Endothelial cell (in vitro differentiated cells): ENCODE measurements at places on chromosomes 7 and 10.
A peak's percentile ranks its signal among the peaks of the same experiment; 100 is the strongest.

DNA sequence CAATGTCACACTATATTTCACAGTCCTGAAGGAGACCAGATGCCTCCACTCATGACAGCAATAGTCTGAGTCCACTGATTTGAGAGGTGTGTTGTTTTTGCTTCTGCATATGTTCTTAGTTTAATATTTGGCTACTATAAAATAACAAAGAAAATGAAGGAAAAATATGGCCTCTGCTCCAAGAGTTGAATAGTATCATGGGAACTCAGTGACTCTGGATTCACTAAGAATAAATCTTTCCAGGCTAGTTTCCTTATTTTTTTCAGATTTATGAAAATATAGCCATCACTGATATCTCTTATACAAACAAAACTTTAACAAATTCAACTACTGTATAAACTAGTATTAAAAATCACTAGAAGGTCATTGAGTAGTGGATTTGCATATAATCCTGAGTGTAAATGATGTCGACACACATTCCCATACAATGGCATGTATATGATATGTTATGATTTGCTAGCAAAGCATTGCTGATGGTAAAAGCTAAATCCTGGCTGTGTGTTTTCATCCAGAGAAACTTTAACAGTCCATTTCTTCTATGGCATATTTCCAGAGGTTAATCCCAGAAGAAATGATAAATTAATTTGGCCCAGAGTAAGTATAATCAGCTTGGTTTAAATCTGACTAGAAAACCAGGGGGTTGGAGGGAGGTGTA lies 66.0 kb upstream of the VIPR2 start:
- no peak for DNase-seq

DNA sequence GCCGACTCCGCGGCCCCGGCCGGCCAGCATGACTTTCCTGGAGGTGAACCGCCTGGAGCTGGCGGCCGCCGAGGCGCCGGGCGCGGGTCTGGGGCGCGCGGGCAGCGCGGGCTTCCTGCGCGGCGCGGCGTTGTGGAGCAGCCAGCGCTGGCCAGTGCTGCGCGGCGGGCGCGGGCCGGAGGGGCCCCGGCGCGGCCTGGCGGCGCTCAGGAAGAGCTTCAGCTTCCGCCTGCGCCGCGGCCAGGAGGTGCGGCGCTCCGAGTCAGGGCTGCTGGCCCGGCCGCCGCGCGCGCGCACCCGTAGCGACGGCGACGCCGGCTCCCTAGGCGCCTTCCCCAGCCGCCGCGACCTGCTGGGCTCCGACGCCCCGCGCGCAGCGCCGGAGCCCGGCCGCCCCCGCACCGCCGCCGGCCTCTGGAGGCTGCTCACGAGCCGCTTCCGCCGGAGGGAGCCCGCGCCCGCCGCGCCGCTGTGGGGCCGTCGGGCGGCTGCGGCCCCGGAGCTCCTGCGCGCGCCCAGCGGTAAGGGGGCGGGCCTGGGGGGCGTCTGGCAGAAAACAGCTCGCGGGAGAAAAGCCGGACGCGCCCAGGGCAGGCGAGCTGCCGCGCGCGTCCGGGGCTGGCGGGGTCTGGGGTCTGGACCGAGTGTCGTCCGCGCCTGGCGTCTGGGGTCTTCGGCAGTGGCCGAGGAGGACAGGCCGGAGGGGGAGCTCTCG lies 29.0 kb downstream of the AGAP3 start:
- DNase-seq = peak; percentile 42

GRCh38 chr7:12436896-12437535 lies 33.4 kb upstream of the VWDE start:
- DNase-seq = peak; percentile 17

GRCh38 chr10:68222391-68222790 lies 9.5 kb downstream of the ATOH7 start:
- no peak for DNase-seq

GRCh38 chr10:59706851-59707797 lies 2.5 kb downstream of the SLC16A9 start:
- no peak for DNase-seq

GRCh38 chr7:1586827-1587705 lies 17.2 kb upstream of the PSMG3 start:
- DNase-seq = no peak

DNA sequence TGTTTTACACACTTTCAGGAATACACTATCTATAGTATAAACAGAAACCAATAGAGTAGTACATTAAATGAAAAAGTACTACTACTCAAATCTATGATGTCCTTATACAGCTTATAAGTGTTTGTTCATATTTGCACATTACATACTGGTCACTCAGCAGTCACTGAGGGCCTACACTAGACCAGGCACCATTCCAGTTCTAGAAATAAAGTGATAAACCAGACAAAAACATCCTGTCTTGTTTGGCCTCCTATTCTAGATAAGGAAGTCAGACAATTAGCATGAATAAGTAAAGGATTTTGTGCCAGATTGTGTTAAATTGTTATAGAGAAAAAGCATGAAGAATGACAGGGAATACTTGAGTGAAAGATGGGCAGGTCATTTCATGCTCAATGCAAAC lies 219.0 kb downstream of the CRPPA start:
- DNase-seq = no peak

DNA sequence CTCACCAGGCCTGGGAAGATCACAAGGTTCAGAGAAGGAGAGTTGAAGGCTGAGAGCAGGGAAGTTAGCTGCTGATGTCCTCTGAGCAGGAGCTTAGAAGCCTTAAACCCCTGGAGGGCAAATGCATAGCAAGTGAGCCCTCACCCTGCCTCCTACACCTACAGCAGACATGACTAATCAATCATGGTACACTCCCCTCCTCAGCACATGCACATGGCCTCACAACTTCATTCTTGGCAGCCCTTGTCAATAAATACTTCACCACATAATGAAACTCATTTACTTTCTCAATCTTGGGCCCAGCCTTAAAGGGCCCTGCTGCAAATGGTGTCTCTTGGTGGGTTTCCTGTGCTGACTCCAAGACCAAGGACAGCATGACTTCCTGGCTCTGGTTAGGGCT lies 12.9 kb downstream of the MMRN2 start:
- DNase-seq = no peak

DNA sequence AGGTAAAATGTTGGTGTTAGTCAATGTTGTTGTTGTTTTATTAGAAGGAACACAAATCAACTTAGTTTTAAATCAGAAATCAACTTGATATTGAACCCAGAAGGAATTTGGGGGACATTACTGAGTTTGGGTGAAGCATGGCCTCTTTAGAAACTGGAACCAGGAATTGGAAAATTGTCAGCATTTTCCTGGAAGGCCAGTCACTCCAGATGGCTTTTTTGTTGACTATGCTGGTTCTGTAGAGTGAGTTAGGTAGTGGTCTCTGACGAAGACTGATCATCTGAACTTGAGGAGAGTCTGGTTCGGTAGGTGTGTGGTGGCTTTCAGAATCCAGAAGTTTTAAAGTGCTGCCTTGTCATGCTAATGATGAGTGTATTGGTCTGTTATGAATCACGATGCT lies 111.5 kb downstream of the BMPER start:
- DNase-seq = no peak

GRCh38 chr7:55436457-55436856 lies 71.3 kb downstream of the LANCL2 start:
- DNase-seq = no peak

GRCh38 chr10:92695679-92696605 lies 6.2 kb downstream of the HHEX start:
- DNase-seq = peak; percentile 50

GRCh38 chr10:30559180-30559579 lies 70.4 kb downstream of the LYZL2 start:
- no peak for DNase-seq

DNA sequence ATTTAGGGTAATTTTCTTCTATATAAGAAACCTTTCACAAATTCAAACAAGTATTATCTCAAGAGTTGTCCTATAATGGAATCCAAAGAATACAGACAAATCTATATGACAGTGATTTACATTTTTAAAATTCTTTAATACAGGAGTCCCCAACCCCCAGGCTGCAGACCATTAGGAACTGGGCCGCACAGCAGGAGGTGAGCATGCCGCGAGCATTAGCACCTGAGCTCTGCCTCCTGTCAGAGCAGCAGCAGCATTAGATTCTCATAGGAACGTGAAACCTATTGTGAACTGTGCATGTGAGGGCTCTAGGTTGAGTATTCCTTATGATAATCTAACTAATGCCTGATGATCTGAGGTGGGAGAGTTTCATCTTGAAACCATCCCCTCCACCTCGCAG lies 37.7 kb downstream of the SNX13 start:
- DNase-seq = no peak

- no peak for DNase-seq
Observed at GRCh38 chr7:4731803-4732202, 43.6 kb upstream of the AP5Z1 start.

DNA sequence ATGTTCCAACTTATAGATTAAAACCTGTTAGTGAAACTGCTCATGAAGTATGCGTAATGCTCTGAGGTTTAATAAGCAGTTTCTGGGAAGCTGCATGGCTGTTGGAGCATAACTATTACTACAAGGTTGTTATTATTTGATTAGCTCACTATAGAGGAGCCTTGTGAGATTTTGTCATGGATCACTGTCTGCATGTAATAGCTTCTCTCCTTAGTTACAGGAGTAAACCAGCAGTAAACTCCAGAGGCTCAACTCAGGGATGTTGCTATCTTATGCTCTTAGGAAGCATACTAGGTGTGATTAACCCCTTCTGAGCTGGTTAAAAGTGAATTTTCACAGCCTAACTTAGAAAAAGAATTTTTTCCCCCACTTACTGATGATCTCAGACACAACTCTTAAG lies 63.6 kb upstream of the IFRD1 start:
- no peak for DNase-seq

GRCh38 chr7:16484453-16485158 lies 19.1 kb upstream of the SOSTDC1 start:
- no peak for DNase-seq

DNA sequence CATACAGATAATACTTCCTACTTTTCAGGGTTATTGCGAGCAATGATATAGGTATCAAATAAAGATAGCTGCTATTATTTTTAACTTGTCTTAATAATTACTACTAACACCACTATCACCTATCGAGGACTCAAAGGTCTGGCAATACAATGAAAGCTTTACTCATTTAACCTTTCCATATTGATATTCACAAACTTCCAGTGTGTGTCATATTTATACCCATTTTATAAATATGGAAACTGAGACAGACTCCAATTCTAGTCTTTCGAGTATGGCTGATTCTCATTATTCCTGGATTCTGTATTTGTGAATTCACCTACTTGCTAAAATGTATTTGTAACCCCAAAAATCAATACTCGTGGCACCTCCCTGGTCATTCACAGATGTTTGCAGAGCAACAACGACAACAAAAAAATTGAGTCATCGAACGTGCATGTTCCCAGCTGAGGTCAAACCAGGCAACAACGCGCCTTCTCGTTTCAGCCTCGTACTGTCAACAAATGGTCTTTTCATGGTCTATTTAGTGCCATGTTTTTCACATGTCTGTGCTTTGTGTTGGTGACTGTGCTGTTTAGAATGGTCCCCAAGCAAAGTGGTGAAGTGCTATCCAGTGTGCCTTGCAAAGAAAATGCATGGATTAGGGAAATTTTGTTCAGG lies 51.7 kb downstream of the SMURF1 start:
- DNase-seq = no peak

GRCh38 chr7:139304517-139304916 lies 36.6 kb upstream of the FMC1 start:
- DNase-seq = no peak

DNA sequence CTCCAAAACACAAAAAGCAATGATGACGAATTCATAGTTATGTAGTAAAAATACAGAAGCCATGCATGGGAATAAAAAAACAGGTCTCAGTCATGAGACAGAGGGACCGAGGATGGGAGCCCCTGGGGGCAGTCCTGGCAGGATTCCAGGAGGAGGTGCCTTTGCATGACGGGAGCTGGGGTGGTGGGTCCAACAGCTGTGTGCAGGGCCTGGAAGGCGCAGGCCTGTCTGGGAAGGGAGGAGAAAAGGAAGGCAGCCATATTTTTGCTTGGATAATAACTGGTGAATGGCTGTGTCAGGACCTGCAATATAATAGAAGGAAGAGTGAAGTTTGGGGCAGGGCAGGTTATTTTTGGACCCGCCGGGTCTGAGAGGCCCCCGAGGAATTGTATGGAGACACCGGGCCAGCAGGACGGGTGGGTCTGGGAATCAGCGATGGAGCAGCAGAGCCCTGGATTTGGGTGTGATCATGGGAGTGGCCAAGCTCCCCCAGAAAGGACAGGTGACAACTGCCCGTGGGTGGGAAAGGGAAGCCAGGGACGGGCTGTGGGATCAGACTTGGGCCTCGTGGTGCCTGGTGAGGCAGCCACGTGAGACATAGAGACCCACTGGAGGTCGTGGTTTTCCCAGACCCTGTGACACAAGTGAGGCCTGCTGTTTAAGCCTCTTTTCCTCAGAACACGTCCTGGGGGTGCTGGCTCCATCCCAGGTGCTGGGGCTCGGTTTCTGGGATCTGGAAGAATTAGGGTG lies 2.9 kb upstream of the JAKMIP3 start:
- no peak for DNase-seq

- no peak for DNase-seq
Observed at GRCh38 chr10:103111031-103111917, 81.8 kb downstream of the NT5C2 start.

DNA sequence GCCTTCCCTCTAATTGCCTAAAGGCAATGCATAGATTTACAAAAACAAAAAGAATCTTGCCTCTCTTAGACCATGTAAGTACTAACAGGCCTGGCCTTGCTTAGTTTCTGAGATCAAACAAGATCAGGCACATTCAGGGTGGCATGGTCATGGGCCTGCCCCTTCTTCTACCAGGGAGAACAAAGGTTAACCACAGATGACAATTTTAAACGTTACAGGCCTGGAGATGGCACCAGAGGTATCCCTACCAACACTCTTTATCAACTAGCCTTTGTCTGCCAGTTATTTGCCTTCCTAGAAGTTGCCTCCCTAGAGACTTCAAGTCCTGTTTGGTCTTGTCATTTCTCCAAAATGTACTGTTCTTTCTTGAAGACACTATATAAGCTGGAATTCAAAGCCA lies 252.6 kb downstream of the DOCK4 start:
- no peak for DNase-seq

- no peak for DNase-seq
Observed at GRCh38 chr7:137166363-137166762, 177.2 kb downstream of the PTN start.

DNA sequence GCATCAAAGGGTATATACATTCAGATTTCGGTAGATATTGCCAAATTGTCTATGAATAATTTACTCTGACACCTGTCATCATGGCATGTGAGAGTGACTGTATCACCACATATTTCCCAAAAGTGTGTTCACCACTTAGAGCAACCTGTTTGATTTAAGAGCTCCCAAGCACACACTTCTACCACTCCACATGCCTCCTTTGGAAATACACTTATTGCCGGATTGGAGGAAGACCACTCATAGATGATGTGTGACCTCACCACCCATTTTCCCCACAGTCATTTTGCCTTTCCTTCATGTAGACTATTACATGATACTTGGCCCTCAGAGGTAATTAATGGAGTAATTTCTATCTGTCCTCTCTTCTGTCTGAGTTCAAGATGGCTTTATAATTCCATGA lies 75.5 kb downstream of the SLC16A9 start:
- DNase-seq = no peak
